ENCODE measurements at places on chromosomes 7 and 10. TPM values are rescaled to one million over a fixed set of nuclear protein-coding genes. Genes with fewer than 3 reads are reported as not detected.
A peak's percentile ranks its signal among the peaks of the same experiment; 100 is the strongest.

DNA sequence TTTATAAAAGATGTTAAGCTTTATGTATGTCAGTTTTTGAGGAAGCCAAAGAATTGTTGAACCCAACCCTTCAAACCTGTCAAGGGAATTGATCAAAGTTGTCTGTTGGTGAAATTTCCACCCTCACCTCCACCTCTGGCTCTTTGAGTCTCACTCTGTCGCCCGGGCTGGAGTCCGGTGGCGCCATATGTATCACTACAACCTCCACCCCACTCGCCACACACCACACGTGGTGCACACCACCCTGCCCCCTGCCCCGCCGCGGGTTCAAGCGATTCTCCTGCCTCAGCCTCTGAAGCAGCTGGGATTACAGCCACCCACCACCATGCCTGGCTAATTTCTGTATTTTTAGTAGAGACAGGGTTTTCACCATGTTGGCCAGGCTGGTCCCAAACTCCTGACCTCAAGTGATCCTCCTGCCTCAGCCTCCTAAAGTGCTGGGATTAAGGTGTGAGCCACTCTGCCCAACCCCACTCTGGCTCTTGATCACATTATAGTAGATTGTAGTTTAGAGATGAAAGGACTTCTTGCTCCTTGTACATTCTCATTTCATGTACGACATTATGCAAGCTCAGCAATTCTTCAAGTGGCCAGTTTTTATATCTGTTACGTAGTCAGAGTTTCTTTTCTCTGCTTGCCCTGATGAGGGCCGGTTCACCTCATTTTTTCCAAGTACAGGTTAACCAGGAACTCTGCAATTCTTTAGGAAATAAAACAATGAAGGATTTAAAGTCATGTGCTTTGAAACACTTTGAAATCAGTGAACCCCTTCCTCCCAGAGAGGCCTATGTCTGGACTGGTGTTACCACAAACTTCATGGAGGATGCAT, 7.0 kb downstream of the BAMBI start:
- DNase-seq: no peak

- DNase-seq: no peak
Observed at GRCh38 chr7:107581387-107582013, 1.5 kb downstream of the BCAP29 start.

DNA sequence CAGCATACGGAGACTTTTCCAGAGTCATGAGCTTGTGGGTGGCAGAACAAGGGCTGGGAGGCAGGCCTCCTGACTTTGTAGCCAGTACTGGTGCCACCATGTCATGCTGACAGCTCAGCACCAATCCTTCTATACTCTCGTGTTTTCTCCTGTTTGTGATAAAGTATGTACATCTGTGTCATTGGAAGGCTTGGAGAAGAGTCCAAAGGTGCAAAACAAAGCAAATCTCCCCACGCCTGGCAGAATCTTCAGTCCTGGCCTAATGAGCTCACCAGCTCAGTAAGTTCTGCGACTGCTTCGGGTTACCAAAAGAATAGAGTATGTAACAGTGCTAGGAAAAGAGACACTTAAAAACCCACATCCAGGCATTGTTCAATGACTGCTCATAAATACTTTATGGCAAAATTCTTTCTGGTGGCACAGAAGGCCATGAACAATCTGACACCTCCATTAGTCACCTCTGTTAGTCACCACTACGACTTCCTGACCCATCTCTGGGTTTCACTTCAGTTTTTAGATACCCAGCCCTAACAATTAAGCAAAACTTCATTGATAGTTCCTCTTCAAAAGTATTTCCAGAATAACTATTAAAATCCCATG, 24.5 kb downstream of the STEAP1 start:
- DNase-seq: no peak

DNA sequence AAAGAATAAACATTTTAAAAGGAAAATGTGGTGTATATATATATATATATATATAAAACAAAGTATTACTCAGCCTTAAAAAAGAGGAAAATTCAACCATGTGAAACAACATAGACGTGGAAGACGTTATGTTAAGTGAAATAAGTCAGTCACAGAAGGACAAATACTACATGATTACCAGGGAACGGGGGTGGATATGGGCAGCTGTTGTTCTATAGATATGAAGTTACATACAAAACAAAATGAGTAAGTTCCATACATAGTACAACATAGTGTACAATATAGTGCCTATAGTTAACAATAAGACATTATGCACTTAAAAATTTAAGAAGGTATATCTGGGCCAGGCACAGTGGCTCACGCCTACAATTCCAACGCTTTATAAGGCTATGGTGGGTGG, 48.8 kb downstream of the SGMS1 start:
- DNase-seq: no peak

- DNase-seq: no peak
Observed at GRCh38 chr10:77151408-77151807, 486.2 kb downstream of the KCNMA1 start.

DNA sequence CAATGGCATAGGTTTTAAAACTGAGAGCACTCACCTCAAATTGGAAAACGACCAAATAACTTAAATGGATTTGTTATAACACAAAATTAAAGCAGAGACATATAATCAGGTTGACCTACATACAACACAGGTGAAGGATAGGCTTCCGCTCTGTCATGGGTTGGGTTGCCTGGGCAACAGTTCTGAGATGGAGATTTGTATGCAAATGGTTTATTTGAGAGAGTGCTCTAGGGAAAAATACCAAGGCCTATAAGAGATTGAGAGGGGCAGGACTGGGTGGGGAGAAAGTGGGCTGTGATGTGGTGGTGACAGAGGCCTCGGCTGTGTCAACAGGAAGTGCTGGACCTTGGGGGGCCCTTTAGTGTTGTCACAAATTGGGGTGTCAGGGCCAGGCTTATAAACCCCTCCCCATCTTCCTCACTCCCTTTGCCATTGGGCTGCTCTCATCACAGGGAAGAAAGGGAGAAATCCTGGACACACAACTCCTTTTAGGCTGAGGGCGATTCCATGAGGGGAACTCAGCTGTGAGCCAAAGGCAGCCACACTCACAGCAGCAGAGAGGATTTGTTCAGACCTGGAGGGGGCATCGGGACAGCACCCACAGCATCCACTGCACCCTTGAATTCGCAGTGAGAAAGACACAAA, 105.4 kb upstream of the LYZL1 start:
- DNase-seq: no peak

DNA sequence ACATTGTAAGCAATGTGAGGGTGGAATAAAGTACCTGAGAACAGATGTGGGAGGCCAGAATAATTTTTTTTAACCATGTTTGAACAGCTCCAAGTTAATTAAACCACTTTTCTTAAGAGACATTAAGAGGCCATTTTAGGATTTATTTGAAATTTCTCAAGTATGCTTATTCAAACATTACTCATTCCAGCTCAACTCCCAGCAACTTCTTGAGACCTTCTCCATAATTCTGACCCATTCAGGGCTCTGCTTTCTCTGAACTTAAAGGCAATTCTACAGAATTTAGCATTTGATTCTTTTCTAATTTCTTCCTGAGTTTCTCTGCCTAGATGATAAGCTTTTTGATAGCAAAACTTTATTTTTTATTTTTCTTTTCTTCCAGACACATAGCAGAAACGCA, 314.5 kb downstream of the CAMK1D start:
- no peak for DNase-seq

GRCh38 chr7:130884437-130885417, 150.7 kb upstream of the KLF14 start:
- DNase-seq: no peak

DNA sequence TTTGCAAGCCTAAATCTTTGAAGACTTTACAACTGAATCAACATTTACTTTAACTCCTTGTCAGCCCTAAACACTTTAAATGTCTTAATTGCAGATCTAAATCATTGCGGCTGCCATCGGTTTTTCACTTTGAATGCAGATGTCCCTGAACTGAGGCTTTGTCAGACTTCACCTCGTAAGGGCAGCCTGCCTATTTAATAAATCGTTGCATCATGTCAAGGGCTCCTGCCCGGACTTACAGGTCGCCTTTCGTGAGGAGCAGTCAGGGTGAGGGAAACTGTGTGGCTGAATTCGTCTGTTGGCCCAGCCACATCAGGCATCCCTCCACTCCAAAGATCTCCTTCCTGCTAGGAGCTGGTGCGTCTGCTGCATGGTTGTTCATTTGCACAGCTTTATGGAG, 368.2 kb upstream of the NPVF start:
- peak; percentile 56 for DNase-seq

DNA sequence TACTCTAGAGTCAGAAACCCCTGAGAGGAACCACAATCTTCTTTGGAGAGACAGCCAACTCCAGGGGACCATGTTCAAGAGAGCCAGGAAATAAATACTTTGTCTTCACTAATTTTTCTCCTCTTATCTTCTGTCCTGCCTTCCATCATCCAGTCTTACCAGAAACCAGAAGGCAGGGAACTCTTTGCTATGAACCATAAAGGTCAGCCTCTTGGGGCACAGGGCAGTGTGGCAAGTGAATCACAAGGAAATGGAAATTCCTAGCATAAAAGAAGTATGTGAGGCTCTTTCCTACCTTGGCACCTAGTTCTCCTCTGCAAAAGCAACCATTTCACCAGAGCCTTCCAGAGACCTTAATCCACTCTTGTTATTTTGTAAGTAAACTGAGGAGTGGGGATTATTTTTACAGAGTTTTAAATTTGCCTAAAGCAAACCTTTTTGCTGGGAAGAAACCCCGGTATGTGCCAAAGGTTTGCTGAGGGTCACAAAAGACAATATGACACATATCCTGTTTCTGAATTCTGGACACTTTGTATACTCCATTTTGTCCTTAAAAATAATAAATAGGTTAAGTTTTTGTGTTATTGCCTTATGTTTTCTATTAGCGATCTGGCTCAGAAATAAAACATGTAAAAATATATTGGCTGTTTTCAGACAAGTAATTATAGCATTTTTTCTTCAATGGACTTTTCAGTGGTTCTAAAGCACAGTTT, 87.1 kb downstream of the ADAM22 start:
- DNase-seq: no peak

GRCh38 chr7:86939197-86939814, 120.1 kb downstream of the ELAPOR2 start:
- DNase-seq: no peak

- no peak for DNase-seq
Observed at GRCh38 chr10:80415734-80416478, 7.6 kb downstream of the PRXL2A start.

- DNase-seq: no peak
Observed at GRCh38 chr7:129789652-129790051, 163.1 kb downstream of the UBE2H start.

GRCh38 chr7:20444030-20444800, 113.5 kb downstream of the ITGB8 start:
- DNase-seq: no peak

- peak; percentile 53 for DNase-seq
Observed at GRCh38 chr10:101297901-101298486, 56.0 kb upstream of the BTRC start.

Gene CHAT
- not detected for total RNA-seq

Gene ASB4
- 0.79 TPM for total RNA-seq

Gene FAM171A1
- 12.1 TPM for total RNA-seq

Gene TLX1
- 0.12 TPM for total RNA-seq

Gene FGL2
- 3.4 TPM for total RNA-seq

Gene CFAP70
- total RNA-seq: 1.2 TPM
